ENCODE measurements at places on chromosomes 11 and 22. TPM values are rescaled to one million over a fixed set of nuclear protein-coding genes. Genes with fewer than 3 reads are reported as not detected.

DNA sequence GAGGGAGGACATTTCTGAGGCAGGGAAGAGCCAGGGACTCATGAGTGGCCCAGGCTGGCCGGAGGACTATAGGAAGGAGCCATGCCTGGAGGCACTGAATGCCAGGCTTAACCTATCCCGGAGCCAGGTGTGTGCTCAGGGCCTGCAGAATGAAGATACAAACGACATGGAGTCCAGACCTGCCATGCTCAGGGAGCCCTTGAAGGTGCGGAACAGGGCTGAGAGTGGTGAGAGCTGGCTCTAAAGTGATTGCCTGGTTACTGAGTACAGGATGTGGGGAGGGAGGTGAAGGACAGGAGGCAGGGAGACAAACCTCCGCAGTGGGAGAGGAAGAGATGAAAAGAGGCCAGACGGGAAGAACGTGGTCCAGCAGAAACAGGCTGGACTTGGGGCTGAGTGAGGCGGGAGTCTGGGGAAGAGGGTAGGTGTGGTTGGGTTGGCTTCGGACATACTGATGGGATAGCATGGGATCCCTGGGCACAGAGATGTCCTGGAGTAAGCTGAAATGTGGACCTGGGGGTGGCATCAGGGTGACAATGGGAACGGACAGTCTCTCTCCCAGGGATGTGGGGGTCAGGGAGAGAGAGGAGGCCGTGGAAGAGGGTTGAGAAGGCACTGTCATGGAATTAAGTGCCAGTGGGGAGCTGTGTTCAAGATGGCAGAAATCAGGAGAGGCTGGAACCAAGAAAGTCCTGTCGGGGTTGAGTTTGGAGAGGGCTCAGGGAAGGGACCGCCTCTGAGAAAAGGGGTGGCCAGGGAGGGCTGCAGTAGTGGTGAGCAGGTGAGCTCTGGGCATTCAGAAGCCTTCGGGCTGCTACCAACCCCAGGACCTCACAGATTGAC is 1.5 kb upstream of the ANKRD13D start:
- DNase-seq, result no peak

SLC5A4 gene
- total RNA-seq, result 0.79 TPM

RELA gene
- total RNA-seq, result 64.3 TPM

- no peak for DNase-seq
These were observed 324.5 kb upstream of the PITPNB start for GRCh38 chr22:28243539-28243938.

- DNase-seq, result no peak
These were observed 540.8 kb downstream of the INSC start for GRCh38 chr11:15655552-15655951.

GRCh38 chr11:83069441-83070043 is 2.2 kb downstream of the RAB30 start:
- no peak for DNase-seq

- DNase-seq, result no peak
These were observed 822 bp downstream of the MARK2 start for GRCh38 chr11:63839508-63840355.

DNA sequence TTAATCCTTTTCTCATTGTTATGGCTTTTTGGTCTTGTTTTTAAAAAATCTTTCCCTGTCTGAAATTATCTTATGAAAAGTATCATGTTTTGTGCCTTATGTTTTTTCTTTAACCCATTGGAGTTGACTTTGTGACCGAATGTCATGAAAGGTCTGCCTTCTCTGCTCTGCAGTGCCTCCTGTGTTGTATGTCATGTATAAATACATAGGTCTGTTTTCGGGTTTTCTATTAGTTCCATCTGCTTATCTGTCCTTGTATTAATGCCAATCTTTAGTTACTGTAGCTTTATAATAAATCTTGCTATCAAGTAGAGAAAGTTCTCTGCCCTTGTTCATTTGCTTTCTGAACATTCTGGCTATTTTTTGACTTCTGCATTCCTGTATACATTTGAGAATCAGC is 73.0 kb downstream of the ZBTB44 start:
- DNase-seq, result no peak

DNA sequence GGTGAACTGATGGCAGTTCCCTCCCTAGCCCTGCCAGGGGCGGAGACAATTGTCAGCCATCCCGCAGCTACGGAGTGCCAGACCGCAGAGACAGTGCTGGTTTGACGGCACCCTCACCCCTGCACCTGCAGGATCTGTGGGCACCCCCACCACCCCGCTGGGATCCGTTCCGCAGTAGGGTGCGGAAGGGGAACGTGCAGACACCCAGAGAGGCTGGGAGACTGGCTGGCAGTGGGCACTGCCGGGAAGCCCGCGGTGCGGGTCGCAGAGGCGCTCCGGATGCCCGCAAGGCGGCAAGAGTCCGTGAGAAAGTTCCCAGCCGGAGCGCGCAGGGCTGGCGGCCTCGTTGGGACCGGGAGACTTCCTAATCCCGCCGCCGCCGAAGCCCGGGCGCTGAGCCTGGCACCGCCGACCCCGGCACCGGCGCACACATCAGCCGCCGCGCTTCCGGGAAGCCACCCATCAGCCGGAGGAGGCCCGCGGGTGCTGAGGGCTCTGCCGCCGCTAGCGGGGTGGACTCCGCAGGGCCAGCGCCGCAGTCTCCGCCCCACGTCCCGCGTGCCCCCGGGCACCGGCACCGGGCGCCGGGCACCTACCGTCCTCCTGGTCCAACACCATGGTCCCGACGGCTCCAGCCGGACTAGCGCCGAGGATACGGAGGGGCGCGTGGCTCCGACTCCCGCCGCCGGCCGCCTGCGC is 4.3 kb upstream of the LMO1 start:
- no peak for DNase-seq

SLC35C1 gene
- total RNA-seq, result 25.4 TPM

GRCh38 chr11:11558826-11559225 is 63.0 kb downstream of the GALNT18 start:
- DNase-seq, result peak; percentile 25

DNA sequence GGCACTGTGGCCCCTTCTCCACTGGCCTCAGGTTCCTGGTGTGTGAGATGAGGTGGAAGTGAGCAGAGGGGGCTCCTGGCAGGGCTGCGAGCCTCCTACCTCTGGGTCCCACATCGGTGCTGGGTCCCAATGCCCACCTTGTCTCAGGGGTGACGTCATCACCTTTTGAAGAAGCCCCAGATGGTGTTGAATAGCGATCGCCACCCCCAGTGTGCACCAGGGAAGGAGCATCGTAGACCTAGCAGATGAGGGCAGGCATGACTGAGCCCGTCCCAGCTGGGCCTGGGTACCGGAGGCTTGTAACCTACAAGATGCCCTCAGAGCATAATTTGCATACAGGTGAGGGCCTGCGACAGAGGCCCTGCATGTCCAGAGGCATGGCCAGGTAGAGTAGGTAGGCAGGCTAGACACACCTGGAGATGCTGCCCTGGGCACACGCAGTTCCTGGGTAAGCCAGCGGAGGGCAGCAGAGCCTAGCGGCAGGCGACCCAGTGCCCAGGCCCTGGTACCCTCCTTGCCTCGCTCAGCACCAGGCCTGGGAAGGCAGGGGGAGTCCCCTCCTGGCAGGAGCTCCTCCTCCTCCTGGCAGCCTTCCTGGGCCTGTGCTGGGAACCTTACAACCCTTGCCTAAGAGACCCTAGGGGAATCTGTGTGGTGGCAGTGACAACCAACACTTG is 52.5 kb downstream of the TPCN2 start:
- DNase-seq, result no peak

PGA5 gene
- not detected for total RNA-seq

DNA sequence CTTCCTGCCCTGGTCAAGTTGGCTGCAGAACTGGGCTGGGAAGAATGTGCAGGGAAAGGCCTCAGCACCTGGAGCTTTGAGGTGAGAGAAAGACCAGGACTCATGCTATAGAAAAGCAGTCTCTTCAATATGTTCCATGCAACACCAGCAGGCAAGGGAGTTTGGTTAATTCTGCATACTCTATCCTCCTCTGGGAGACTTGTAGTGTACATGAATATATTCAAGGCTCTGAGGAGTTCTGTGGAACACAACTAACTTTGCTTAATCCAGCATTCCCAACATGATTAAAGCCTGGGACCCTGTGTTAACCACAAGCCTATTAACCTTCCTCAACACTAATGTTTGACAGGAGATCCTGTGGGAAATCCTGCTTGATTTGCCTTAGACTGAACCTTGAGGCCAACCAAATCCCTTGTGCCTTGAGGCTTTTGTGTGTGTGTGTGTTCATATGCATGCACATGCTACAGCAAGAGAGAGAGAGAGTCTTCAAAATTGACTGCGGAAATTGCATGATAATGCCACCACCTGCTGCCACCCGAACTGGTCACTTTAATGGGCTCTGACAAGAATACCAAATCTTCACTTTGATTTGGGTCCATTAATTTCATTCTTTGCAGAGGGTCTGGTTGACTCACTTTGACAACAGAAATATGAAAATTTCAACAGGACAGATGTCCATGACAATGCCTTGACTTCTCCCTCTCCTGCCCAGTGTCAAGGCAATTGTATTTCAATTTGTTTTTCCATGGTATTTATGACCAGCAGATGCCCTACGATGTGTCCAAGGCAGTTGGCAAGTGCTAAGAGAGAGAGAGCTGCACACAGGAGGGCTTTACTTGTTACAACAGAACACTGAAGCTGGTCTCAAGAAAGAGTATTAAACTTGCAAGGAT is 238.2 kb upstream of the ZBED5 start:
- no peak for DNase-seq

TTC38 gene
- total RNA-seq, result 39.9 TPM

DNA sequence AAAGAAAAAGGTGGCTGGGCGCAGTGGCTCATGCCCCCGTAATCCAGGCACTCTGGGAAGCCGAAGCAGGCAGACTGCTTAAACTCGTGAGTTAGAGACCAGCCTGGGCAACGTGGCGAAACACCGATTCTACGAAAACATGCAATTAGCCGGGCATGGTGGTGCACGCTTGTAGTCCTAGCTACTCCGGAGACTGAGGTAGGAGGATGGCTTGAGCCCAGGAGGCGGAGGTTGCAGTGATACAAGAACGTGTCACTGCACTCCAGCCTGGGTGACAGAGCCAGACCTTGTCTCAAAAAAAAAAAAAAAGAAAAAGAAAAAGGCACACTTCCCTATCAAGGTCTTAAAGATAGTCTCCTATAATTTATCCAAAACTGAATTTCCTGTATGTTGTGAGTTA is 39.4 kb downstream of the DGCR2 start:
- DNase-seq, result no peak

- no peak for DNase-seq
These were observed 4.6 kb downstream of the LGALS12 start for GRCh38 chr11:63510360-63511047.

AGBL2 gene
- total RNA-seq, result 0.29 TPM

DNA sequence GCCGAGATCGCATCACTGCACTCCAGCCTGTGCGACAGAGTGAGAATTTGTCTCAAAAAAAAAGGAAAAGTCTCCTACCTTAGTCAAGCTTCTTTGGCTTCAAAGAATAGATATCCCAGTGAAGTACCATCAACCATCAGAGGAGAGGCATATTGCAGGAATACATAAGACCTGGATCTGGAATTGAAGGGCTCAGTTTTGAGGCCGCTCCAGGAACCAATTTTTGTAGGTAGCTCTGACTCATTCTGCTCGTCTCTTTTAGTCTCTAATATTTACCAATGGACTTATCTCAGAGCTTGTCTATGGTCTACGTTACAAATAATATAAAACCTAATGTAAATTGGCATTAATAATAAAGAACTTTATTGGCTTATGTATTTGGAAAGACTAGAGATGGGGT is 8.2 kb upstream of the CCDC15 start:
- no peak for DNase-seq

OR8G5 gene
- total RNA-seq, result not detected

DNA sequence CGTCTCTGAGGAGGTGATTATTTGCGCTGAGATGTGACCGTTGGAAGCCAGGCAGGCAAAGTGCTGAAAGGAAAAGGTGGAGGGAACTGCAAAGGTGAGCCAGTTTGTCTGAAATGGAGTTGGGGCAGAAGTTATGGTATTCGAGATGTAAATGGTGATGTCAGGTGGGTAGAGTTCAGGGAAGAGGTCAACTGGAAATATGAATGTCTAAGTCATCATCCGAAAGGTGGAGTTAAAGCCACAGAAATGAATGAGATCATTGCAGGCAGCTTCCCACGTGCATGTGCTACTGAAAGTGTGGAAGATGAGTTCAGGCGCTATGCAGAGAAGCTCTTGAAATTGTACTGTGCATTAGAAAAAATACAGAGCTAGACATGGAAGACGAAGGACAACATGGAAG is 2.2 kb upstream of the BPIFC start:
- DNase-seq, result no peak

DNA sequence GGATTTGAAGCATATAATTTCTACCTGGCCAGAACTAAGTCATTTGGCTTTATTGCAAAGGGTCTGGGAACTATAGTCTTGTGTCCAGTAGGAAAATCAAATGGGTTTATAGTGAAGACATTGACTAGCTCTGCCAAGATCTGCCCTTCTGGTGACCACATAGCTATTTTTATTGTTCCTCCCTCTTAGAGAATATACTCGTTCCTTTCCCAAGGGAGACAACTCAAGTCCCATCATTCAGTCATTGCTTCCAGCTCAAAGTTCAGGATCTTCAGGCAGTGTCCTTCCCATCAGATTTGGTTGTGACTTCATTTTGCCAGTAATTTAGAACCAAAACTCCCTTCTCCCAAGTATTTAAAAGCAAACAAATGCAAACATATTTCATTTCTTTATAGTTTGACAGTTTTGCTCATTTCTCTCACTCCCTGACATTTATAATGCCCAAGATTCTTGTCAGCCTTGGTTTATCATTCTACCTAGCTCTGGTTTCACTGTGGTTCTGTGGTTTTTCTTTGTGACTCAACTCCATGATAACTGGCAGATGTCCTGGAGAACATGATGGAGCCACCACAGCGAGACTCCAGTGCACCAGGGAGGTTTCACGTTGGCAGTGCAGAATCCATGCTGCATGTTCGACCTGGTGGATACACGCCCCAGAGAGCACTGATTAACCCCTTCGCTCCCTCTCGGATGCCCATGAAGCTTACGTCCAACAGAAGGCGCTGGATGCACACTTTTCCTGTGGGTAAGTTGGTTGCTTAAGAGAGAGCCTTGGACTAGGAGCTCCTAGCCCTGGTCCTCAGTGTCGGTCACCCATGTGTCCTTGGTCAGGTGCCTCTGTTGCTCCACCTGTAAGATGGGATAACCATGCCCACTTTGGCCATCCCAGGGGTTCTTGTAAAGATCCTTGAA is 64.9 kb downstream of the DEPDC5 start:
- no peak for DNase-seq

HBG2 gene
- total RNA-seq, result not detected

DNA sequence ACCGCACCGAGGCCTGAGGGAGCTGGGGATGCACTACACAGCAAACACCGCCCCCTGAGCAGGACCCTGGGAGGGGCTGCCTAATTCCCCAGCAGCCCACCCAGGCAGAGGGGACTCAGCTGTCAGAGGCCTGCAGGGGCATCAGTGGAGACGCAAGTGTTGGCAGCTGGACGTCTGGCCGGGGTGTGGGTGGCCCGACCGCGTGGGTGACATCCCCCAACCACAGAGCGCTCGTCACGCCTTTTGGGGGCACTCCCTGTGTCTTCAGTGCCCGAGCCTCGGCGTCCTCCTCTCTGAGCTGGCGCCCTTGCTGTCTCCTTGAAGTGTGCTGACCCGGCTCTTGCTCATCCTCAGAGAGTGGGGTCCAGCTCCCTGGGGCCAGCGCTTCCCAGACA is 150.2 kb downstream of the BRD1 start:
- no peak for DNase-seq
